ENCODE measurements at places on chromosomes 5 and 9. TPM values are rescaled to one million over a fixed set of nuclear protein-coding genes. Genes with fewer than 3 reads are reported as not detected.

DNA sequence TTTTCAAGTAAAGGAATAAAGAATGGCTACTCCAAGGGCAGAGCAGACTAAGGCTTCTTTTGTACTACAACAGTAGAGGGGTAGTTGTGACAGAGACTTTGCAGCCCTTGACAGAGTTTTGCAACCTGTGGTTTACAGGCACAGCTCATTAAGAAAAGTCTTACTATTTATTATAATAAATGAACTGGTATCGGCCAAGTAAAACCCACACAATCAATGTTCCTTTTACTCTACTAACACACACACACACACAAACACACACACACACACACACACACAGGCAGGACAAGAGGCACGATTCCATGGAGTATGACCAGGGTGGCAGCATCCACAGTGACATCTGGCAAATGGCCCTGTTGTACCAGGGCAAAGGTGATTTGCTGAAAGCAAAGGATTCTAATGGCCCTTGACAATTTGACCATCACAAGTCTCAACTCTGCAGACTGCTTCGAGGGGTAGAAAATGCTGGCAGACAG, 59.1 kb upstream of the GOLPH3 start:
- no peak for DNase-seq

DNA sequence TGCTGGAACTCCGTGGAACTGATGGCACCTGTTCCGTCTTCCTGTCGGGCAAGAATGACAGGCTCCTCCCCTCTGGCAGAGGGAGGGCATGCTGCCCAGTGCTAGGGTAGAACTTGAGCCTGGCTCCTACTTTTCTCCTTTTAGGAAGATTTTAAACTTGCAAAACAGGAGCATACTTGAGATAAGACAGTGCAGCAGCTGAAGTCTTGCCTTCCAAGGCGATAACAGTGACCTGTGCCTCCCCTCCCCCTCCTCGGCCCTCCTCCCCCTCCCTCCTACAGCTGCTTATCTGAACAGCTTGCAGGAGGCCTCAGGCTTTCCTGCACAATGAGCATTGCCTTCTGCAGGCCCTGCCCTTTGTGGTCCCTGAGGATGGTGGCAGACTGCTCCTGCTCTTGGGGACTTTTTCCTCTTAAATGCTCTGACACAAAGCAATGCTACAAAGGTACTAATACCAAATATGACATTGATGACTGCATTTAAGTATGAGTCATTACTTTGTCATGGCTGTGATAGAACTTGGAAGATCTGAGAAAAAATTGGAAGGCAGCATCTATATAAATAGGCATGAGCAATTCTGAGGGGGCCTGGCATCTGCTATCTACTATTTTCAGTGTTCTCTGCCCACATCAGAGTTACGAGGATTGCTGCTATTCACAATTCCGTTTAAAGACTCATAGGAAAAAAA, 2.0 kb downstream of the GADD45G start:
- DNase-seq, result peak; percentile 43

GRCh38 chr9:114446036-114446435, 58.3 kb upstream of the AKNA start:
- DNase-seq, result no peak

DNA sequence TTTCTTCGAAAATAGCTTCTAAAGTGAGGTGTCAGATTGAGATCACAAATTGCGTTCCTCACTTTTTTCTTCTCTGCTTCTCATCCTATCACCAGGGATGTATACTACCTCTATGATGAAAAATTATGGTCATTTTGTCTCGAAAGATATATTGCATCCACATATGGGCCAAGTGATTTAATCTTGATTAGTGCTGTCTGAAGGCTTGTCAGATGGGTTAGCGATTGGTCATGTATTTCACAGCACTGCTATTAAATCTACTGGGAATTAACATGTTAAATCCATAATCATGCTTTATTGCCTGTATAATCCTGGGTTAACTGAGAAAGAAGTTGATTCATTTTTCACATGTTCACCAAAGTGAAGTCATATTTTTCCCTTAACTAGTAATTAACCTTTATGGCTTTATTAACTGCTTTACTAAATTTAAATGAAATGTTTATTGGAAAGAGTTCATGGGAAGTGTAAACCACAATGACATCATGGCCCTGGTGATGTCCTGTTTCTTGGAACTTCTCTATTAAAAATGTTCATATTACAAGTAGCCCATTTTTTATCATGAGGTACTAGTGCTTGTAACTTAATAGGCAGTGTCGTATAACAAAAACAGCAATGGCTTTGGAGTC, 193.3 kb downstream of the SMC2 start:
- no peak for DNase-seq

- no peak for DNase-seq
Observed at GRCh38 chr5:154829181-154829588, 21.2 kb downstream of the FAXDC2 start.

RMRP gene
- 9,709 TPM for total RNA-seq

PHYHD1 gene
- total RNA-seq, result 1.1 TPM

EPB41L4B gene
- 3.8 TPM for total RNA-seq

SLC1A3 gene
- total RNA-seq, result 1.5 TPM

PTCH1 gene
- total RNA-seq, result 5.9 TPM
